ENCODE measurements at places on chromosomes 1 and 21.

GRCh38 chr1:41382480-41383090 lies 21.4 kb downstream of the FOXO6 start:
- DNase-seq = no peak

- no peak for DNase-seq
These were observed 6.2 kb downstream of the TNFRSF18 start for GRCh38 chr1:1199961-1200875.

DNA sequence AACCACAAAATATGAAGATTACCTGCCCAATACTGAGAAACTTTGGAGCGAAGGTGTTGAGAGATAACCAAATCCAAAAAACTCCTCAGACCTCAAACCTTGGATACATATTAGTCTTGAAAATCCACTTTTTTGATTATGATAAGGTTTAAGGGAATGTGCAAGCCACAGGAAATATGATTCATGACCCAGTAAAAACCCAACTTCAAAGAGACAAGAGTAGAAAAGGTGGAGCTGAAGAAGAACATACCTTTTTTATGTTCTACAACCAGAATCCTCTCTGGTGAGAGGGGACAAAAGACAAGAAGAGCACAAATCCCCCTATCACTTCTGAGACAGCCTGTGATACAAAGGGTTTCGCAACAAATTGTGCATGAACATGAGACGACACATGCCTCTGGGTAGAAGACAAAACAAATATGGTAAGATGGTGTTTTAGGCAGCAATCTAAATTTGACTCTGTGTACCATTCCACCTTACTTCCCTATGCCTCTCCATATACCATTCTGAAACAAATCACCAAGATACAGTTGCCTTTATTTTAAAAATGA lies 37.3 kb downstream of the COL24A1 start:
- DNase-seq = no peak

DNA sequence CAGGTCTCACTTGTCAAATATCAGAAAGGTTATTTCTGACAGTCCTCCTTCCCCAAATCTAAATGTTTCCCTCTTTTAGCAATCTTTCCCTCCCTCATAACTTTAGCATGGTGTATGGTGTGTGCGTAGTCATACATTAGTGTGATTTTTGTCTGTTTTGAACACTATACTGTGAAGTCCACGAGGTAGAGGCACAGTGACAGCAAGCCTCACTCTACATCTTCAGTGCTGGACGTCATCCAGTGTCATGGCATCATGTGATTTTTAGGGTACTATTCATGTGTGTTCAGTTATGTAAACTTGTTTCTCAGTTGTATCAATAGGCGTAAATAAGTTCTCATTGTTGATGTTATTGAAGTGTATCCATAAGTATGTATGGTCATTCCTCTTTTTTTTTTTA lies 39.1 kb downstream of the DYRK1A start:
- no peak for DNase-seq

- no peak for DNase-seq
These were observed 518.8 kb downstream of the ADGRL2 start for GRCh38 chr1:82319546-82319945.

GRCh38 chr1:53391982-53392381 lies 64.1 kb upstream of the LRP8 start:
- no peak for DNase-seq

DNA sequence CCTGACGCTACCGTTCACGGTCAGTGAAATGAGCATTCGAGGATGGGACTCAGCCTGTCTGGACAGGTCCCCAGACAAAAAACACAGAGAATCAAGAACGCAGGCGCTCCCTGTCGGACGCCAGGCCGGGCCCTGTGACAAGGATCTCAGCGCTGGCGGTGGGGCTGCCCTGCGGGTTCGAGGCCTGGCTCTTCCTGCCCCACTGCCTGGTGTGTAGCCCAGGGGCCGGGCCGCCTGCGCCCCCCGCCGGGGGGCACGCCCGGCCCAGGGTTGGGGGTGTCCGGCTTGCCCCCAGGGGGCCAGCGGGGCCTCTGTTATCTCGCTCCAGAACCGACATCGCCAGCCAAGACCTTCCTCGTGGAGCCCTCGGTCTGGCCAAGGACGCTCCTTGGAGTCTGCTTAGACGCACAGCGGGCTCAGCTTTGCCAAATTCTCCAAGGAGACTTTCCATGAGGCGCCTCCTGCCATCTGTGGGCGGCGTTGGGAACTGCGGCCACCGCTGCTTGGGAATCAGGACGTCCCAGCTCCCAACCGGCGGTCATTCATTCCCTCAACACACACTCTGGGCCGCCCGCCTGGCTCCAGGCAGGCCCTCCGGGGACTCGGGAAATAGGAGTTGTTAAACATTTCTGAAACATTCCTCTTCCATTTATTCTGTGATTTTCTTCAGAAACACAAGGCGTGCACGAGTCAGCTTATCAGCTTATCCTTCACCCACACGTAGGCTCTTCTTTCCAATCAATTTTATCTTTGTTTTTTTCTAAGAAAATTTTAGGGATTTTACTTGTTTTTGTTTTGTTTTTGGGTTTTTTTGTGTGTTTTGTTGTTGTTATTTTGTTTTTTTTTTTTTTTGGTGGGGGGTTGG lies 11.3 kb upstream of the RIPK4 start:
- peak; percentile 60 for DNase-seq

GRCh38 chr1:36269408-36269838 lies 36.7 kb upstream of the SH3D21 start:
- no peak for DNase-seq

- DNase-seq = no peak
These were observed 1331.1 kb downstream of the MRPL39 start for GRCh38 chr21:24276204-24276603.

DNA sequence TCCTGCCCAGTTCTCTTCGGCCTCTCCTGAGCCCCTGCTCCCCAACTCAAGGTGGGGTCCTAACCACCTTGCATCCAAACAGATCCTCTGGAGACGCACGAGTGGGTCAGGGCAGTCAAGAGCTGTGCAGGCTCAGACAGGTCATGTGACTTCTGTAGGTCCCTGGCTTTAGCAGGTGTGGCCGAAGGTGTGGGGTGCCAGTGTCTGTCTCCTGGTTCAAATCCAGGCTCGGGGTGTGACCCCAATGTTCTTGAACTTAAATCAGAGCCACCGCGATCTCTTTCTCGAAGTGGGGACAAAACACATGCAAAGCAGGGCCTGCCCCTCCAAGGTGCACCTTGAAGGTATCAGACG lies 27.4 kb upstream of the ECE1 start:
- DNase-seq = no peak

DNA sequence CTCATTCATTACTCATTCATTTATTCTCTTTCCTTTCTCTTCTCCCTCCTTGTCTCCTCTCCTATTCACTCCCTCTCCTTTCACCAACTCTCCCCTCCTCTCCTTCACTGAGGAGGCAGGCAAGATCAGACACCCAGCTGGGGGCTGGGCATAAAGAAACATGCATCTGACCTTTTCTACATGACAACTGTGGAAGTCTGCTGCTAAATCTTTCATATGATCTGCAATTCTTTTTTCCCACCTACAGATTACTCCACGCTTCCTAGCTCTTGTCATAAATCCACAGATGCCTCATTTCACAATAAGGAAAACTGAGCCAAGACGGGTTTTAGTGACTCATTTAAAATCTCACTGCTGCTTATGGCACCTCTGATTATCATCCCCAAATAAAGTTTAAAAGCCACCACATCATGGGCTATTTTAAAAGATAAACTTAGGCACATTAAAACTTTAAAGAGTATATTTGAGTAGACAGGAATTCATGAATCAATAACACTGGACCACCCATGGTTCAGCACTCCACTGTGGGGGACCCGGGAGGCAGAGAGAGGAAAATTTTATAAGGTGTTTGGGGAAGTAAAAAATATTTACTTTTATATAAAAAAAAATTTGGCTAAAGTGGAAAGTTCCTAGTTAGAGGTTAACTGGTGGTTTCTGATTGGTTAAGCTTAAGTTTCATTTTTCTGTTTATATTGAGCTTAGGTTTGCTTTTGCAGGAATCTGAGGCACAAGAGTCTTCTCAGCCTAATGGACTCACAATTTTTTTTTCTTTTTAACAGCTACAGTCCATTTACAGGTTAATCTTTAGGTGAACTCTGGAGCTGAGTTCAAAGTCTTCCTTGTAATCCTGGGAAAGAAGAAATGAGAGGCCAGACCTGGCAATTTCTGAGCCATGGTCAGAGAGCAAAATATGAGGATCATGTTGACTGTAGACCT lies 55.8 kb upstream of the DNAH14 start:
- no peak for DNase-seq

GRCh38 chr1:179867493-179868330 lies 9.9 kb downstream of the TOR1AIP2 start:
- peak; percentile 71 for DNase-seq

DNA sequence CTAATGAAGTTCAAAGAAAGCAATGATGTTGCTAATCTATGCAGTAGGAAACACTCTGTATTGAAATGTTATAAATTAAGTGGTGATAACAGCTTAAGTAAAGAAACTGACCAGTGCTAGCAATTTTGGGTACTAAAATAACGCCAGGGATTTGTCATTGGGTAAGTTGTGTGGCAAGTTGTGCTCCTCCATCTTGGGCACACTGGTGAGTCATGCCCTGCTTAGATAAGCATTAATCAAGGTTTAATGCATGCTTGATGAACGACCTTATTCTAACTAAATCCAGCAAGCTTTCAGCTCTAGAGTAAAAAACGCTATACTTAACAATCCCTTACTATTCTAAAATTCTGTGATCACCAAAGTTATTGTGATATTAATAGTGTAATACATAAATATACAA lies 25.2 kb downstream of the VAMP4 start:
- no peak for DNase-seq

- DNase-seq = no peak
These were observed 35.1 kb downstream of the RABGAP1L start for GRCh38 chr1:174194461-174194860.

DNA sequence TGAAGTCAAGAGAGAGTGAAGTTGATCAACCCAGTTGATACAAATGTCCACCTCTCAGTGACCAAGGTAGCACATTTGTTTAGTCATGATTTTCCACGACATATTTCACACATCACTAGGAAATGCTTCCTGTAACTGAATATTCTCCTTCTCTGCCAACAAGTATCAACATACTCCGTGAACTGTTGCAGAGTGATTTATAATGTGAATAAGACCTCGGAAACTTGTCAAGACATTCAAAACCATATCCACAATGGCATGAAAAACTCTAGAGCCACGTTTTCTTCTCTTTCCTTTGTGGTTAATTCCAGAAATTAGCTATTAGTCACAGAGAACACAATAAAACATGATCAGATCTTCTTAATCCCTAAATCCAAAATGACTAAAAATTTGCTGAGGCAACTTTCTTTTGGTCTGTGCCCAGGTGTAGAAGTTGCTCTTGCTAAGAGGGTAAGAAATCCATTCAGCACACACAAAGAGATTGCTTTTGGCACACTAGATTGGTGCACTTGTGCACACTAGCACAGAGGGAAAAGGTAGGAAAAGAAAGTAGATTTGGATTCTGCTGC lies 244.3 kb upstream of the NRIP1 start:
- no peak for DNase-seq

GRCh38 chr21:45974073-45975019 lies 7.2 kb upstream of the COL6A1 start:
- DNase-seq = no peak

DNA sequence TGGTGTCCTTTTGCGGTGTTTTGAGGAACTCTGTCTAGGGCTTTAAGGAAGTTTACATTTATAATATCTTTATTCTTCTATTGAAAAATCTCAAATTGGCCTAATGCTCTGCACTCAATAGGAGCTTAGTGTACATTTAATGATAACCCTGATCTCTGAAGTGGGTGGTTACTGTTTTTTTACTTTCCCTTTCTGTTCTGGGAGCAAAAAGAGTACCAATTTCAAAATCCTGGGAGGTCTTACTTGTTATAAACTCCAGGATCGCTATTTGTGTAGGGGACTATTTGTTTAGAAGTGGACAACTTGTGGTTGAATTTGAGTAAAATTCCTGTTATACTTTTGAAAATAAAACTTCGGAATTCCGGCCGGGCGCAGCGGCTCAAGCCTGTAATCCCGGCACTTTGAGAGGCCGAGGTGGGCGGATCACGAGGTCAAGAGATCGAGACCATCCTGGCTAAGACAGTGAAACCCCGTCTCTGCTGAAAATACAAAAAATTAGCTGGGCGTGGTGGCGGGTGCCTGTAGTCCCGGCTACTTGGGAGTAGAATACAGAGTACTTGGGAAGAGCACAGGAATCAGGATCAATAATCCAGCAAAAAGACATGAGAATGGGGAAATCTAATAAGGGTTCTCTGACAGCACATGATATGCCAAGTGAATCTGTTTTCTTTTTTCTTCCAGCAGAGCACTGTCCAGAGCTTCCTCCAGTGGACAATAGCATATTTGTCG lies 1.1 kb downstream of the C4BPB start:
- no peak for DNase-seq

DNA sequence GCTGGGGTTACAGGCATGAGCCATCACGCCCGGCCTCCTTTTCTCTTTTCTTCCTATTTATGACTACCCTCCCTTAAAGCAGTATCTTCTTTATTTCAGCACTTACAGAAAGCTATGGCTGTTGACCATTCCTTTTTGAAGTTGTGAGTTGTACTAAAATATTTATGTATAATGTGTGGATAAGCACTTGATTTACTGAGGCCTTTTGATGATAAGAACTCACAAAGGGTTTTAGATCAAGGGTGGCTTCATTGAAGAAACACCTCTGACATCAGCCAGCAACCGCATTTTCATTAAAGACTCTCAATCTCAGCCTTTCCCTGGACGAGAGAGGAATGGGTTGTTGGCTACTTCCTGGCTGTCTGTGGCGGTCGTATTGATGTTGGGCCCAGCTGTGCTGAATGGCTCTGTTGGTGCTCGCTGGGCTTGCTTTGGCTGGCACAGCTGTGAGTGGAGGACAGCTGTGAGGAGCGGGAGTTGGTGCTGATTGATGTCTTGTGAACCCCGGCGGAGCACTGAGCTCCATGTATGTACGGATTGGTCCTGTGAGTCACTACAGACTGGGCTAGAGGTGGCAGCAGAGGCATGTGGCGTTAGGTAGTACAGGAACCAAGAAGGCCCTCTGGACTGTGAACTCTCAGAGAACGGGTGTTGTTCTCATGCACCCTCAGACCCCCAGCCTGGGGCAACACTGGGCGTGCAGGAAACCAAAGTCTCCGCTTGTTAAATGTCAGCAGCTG lies 208.8 kb downstream of the KIF26B start:
- DNase-seq = no peak

- DNase-seq = peak; percentile 29
These were observed 20.3 kb downstream of the FASLG start for GRCh38 chr1:172679000-172679772.

GRCh38 chr1:188386161-188386560 lies 1557.4 kb downstream of the PLA2G4A start:
- no peak for DNase-seq

DNA sequence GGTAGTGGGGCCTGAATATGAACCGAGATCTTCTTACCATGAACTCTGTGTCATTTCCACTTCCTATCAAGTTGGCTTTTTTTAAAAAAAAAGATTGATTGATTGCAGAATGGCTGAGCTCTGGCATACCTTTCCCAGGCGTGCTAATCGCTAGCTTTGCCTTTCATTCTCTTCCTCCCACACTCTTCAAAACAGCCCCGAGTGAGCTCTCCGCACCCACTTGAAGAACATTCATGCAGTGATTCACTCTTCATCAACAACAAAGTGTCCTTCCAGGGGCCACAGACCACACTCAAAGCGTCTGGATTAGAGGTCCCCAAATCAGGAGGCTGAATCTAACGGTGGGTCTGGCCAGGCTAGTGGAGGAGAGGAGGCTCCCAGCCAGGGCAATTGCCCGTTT lies 96.3 kb upstream of the GALNT2 start:
- no peak for DNase-seq

GRCh38 chr1:90707363-90707710 lies 9.8 kb downstream of the BARHL2 start:
- DNase-seq = peak; percentile 44
